ENCODE measurements at places on chromosomes 13 and 19.
A peak's percentile ranks its signal among the peaks of the same experiment; 100 is the strongest.

GRCh38 chr13:101204270-101205020 lies 211.9 kb downstream of the NALCN start:
- DNase-seq = no peak

- no peak for DNase-seq
These were observed 146.8 kb downstream of the FOXO1 start for GRCh38 chr13:40519637-40520036.

DNA sequence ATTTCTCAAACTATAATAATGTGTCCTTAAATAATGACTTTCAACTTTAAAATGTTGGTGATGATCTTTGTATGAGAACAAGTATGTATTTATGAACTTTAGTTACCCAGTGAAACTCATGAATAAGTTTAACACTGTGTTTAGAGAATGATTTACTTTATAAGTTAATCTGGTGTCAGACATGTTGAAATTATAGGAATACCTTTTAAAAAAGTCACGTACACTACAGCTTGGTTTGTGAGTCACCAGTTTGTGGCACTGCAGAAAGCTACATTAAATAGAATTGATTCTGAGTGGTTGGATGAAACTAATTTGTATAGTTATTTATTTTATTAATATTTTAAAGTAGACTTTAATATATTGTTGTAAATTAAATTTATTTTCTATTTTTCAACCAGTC lies 1366.2 kb upstream of the PCDH20 start:
- DNase-seq = no peak

DNA sequence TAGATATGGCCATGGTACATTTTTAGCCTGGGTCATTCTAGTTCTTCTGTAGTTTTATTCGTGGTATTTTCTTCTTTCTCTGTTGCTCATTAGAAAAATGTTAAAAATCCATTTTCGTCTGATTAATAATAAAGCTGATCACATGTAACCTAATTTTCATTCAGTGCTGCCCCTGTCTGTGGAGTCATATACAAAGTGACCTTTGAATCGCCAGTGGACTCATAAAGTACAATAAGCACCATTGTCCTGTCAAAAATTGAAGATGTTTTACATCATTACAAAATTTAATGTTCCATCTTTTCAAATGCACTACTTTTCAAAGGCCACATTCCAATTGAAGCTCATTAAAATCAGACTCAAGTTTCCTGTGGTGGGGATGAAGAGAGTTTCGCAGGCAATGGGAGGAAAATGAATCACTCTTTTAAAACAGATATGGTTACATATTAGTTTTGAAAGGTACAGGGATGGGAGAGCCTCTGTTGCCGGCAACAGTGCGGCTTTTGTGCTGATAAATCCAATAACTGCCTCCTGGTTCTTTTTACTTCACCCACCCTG lies 205.4 kb downstream of the ZNF536 start:
- DNase-seq = no peak

GRCh38 chr13:98429977-98430736 lies 146.8 kb downstream of the STK24 start:
- DNase-seq = no peak

GRCh38 chr13:30464496-30465342 lies 1.0 kb downstream of the HMGB1 start:
- DNase-seq = peak; percentile 87

GRCh38 chr19:33830264-33830663 lies 33.6 kb downstream of the KCTD15 start:
- DNase-seq = no peak

DNA sequence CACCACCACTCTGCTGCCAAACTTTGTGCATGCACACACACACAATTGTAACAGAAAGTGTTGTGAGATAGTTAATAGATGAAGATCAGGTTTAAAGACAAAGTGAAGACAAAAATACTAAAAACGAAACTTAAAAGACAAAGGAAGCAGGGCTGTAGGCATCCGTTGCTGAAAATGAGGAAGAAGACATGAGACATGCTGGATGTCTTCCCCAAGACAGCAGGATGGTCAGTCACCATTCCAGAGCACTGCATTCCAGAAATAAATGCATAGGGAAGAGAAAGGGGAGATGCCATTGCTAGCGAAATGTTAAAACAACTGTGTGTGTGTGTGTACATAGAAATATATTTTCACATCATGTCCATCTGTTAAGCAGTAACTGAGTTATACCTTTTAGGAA lies 520.1 kb downstream of the SUCLA2 start:
- no peak for DNase-seq

DNA sequence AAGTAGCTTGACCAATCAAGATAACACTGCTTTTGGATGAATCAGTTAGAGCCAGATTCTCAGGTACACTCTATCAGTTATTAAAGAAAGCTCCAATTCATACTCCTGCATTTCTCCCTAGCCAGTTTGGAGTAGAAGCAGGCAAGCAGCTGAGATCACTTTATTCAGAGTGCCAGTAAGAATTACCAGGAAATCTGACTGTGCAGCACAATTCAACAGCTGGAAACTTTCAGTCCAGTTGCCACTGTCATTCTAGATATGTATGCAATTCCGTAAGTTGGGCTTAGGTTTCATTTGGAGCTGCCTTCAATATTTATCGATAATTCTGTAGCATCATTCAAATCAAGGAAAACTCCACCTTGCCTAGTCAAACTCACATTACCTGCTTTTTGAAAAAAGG lies 2625.6 kb upstream of the PCDH20 start:
- no peak for DNase-seq

- no peak for DNase-seq
These were observed 7.1 kb downstream of the ZSCAN1 start for GRCh38 chr19:58040751-58041525.

DNA sequence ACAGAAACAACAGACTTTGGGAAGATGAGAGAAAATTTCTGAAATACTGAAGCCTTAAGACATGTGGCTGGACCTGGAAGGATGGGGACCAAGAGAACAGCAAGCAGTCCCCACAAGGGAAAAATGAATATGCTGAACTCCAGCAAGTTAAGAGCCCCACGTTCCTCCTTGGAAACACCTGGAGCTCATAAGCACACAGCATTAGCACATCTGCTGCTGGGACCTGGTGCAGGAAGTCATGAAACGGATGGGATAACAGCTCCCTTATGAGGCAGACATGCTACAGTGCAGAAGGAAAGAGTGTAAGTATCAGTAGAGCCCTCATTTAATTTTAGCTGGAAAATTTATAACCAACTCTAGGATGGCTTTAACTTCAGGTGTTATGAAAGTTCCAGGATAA lies 67.3 kb downstream of the SLC15A1 start:
- DNase-seq = no peak

- DNase-seq = no peak
These were observed 2.3 kb downstream of the FUT2 start for GRCh38 chr19:48698046-48698445.

- no peak for DNase-seq
These were observed 112.5 kb downstream of the COL4A1 start for GRCh38 chr13:110194451-110194850.

DNA sequence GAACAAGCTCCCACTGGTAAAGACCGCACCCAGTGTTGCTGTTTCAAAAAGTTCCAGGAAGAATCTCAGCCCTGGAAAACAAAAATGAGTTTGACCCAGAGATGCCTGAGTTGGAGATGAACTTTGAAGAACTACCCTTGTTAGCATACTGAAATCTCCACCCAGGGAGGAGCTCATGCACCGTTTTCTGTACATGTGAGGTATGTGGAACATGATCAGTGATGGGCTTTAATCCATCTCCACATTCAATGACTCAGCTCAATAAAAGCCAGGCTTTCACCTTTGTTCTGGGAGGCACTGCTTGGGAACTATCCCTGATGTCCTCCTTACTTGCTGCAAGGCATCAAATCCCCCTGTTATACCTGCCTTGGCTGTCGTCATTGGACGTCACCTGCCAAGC lies 279.9 kb downstream of the UQCRFS1 start:
- no peak for DNase-seq

- DNase-seq = no peak
These were observed 358.6 kb downstream of the TDRD3 start for GRCh38 chr13:60755380-60756163.

GRCh38 chr13:99652141-99652540 lies 150.9 kb downstream of the TM9SF2 start:
- no peak for DNase-seq

DNA sequence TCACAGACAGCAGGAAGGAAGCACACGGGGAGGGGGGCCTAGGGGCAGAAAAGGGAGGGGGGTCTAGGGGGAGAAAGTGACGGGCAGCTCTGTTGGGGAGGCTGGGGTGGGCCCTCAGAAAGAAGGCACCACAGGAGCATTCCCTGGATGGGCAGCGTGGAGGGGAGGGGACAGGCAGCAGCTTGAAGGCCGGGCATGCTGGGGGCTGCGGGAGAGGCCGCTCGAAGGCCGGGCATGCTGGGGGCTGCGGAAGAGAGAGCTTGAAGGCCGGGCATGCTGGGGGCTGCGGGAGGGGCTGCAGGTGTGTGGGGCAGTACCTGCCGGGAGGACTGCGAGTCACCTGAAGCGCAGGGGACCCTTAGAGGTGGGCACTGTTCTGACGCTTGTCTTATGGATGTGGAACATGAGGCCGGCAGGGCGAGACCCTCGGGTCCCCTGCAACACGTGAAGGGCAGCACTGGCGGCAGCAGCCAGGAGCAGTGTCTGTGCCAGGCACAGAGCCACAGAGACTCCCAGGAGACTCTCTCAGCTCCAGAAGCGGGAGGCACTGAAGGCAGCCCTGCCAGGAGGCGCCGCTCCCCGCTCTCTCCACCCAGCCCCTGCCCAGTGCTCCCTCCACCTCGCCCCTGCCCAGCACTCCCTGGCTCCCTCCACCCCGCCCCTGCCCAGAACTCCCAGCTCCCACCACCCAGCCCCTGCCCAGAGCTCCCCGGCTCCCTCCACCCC lies 13.3 kb downstream of the ZNF787 start:
- no peak for DNase-seq

DNA sequence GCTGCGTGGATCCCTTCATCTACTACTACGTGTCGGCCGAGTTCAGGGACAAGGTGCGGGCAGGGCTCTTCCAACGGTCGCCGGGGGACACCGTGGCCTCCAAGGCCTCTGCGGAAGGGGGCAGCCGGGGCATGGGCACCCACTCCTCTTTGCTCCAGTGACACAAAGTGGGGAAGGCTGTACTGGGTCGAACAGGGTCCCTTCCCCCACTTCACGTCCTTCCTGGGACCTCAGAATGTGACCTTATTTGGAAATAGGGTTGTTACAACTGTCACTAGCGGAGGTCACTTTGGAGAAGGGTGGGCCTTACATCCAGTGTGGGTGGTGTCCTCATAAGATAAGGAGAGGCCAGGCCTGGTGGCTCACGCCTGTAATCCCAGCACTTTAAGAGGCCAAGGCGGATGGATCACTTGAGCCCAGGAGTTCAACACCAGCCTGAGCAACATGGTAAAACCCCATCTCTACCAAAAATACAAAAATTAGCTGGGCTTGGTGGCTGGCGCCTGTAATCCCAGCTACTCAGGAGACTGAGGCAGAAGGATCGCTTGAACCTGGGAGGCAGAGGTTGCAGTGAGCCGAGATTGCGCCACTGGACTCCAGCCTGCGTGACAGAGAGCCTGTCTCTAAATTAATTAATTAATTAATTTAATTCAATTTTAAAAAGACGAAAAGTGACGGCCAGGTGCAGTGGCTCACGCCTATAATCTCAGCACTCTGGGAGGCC lies 1.8 kb downstream of the F2RL3 start:
- no peak for DNase-seq

- no peak for DNase-seq
These were observed 342.6 kb downstream of the MTUS2 start for GRCh38 chr13:29162638-29163235.

GRCh38 chr19:45716359-45717130 lies 14.2 kb downstream of the FBXO46 start:
- no peak for DNase-seq

DNA sequence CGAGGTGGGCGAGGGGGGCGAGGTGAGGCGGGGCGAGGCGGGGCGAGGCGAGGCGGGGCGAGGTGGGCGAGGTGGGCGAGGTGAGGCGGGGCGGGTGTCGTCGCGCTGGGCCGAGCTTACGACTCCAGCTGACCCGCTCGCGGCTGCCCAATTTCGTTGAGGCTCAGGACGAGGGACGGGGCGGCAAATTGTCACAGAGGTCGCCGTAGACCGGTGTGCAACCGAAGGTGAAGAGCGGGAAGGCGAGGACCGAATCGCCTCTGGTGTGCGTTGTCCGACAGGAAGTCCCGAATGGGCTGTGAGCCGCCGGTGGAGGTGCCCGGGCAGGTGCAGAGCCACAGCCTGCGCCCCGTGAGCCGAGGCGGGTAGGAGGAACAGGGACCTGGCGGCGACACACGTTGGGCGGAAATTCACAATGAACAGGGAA lies at the start of gene LACC1:
LACC1 (plus strand) TSS at position 150 of the 427 bp plus-strand sequence. CDS start 1,082 bp downstream, outside the sequence.
- peak; percentile 58 for DNase-seq

DNA sequence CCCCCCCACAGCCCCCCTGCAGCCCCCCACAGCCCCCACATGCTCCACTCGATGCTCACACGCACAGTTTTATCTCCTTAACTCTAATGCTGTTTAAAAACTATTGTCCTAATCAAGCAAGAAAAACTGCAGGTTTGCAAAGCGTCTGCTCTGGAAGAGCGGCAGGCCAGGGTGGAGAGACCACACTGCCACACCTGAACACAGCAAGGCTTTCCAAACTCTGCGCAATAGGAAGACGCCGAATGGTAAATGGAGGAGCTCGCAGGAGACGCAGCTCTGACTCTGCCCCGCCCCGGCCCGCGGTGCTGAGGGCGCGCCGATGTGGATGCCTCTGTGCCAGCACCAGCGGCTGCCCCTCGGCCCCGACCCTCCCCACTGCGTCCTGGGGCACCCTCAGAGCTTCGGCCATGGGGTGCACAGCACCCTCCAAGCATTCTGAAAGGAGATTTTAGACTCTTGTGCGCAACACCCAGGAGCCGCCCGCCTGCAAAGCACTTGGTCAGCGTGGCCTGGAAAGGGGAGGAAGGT lies 32.4 kb downstream of the RASA3 start:
- no peak for DNase-seq

DNA sequence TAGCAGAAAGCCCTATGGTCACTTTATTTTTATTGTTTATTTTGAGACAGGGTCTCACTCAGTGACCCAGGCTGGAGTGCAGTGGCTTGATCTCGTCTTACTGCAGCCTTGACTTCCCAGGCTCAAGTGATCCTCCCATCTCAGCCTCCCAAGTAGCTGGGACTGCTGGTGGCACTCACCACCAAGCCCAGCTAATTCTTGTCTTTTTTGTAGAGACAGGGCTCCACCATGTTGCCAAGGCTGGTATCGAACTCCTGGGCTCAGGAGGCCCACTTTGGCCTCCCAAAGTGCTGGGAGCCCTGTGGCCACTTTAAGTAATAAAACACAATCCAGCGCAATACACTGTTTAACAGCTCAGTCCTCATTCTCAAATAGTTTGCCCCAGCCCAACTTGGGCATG lies 69.3 kb downstream of the NUFIP1 start:
- no peak for DNase-seq

DNA sequence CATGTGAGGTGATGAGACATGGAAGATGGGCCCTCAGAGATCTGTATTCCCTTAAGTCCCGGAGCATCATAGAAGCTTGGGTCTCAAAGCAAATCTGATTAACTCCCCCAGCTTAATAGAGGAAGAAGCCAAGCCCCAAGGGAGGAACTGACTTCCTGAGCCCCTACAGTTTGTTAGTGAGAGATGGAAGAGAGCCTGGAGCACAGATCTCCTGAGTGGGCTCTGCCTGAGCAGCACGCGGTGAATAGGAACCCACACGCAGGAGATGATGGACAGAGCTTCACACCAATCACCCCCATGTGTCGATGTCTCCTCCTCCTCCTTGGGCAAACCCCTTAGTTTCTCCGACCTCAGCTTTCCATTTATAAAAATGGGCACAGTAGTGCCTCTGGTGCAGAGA lies 50.1 kb upstream of the ATP12A start:
- DNase-seq = no peak
